ENCODE measurements at places on chromosomes 7 and 10.

DNA sequence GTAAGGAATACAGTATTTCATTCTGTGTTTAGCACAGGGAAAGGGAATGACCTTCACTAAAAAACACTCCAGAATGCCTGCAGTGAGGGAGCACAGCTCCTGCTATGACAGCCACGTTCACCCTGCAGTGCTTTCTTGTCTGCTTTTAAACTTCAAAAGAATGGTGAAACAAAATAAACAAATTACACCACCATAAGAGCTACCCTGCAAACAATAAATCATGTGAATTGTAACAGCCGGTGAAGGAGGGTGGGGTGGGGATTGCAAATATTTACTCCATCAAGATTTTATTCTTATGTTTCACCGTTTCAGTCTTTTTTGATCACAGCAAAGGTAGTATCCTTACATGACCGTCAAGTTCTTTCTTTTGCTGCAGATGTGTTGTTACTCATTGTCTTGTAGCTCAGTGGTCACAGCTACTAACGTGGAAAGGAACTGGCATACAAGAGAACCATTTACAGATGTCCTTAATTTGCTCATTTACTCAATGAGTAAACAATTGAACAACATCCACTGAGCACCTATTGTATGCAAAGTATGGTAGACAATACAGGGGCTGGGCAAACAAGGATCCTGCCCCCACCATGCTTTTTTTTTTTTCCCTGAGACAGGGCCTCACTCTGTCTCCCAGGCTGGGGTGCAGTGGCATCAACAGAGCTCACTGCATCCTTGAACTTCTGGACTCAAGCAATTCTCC lies 4.1 kb upstream of the CHN2 start:
- peak; percentile 80 for DNase-seq

- DNase-seq, result no peak
These were observed 994 bp downstream of the SLC25A28 start for GRCh38 chr10:99619090-99619800.

DNA sequence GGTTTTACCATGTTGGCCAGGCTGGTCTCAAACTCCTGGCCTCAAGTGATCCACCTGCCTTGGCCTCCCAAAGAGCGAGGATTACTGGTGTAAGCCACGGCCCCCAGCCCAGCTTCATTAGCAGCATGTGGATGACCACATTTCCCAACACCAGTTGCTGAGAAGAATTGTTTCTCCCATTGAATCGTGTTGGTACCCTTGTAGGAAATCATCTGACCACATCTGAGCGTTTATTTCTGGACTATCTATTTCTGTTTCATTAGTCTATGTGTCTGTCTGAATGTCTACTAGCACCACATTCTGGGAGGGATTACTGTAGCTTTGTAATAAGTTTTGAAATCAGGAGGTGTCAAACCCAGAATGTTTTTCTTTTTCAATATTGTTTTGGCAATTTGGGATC lies 89.6 kb downstream of the LCOR start:
- DNase-seq, result no peak

GRCh38 chr7:12827219-12827821 lies 139.9 kb downstream of the ARL4A start:
- DNase-seq, result no peak

- no peak for DNase-seq
These were observed 39.3 kb downstream of the RABGEF1 start for GRCh38 chr7:66779669-66780409.
